Stimulated activated CD4-positive, alpha-beta T cell treated with anti-CD3 and anti-CD28 coated beads, Interleukin-1b, Interleukin-23, amount 100 ng/mL, for 24 hours (primary cell): ENCODE measurements at places on chromosomes 5 and 9.

DNA sequence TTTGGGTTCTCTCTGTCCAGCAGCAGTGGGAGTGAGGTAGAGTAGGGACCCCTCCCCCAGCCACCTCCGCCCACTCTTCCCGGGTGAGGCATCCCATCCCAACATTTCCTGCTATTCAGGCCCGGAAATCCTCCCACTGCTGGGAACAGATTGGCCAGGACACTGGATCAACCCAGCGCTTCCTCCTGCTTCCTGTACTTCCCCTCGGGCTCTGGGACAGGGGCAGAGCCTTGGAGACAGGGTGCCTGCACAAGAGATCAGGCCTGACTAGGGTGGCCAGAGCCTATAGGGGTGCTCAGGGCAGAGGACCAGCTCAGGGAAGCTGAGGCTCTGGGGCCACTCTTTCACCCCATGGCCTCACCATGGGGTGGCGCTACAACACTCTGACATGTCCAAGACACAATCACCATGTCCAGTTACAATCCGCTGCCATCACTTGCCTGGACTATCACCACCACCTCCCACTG is 14.5 kb downstream of the SH2D3C start:
- no peak for DNase-seq

- DNase-seq: no peak
Measured at GRCh38 chr9:113665064-113665463, 201.5 kb downstream of the RGS3 start.

DNA sequence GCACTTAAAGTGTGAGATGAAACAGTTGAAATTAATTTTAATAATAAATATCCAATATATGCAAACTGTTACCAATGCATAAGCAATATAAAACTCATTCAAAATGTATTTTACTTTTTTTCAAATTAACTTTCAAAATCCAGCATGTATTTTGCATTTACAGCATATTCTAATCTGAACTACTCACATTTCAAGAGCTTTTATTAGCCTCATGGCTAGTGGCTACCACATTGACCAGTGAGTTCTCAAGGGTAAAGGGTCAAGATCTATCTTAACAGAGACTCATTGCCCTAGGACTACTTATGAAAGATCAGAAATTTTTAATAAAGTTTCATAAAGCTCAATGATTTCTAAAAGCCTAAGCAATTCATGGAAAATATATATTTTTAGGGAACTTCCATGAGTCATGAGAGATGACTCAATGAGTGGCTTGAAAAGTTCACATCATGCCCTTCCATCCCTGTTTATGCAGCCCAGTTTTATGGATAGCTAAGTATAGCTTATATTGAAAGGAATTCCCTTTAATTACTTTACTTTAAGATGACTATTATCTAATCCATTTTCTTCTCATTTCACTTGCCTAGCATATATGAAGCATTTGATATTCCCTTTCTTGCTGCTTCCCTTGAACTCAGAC is 608.6 kb downstream of the SLCO4C1 start:
- no peak for DNase-seq

- DNase-seq: no peak
Measured at GRCh38 chr9:80691229-80691628, 998.1 kb downstream of the TLE1 start.

GRCh38 chr5:14475045-14475444 is 106.5 kb upstream of the OTULINL start:
- no peak for DNase-seq

GRCh38 chr9:112184221-112184620 is 9.1 kb upstream of the SUSD1 start:
- no peak for DNase-seq

GRCh38 chr9:99561509-99561917 is 260.2 kb upstream of the NR4A3 start:
- DNase-seq: no peak
